ENCODE measurements at places on chromosomes 7 and 10.

- no peak for DNase-seq
Measured at GRCh38 chr7:47500103-47500563, 81.8 kb downstream of the TNS3 start.

DNA sequence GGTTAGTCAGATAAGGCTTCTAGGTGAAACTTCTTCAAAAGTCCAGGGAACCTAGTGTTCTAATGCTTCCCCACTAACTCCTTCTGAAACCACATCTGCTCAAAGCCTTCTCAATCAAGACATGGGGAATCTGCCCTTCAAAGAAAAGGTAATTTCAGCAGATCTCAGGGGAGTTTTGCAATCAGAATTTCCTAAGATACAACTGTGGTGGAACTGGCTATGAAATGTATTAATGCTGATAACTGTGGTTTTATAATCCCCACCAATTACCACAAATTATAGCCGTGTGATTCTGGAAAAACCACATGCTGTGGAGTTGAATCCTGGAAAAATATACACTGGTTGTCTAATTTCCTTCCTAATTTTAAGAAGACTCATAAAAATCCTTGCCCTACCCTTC lies 233.8 kb downstream of the SORCS1 start:
- DNase-seq, result no peak

DNA sequence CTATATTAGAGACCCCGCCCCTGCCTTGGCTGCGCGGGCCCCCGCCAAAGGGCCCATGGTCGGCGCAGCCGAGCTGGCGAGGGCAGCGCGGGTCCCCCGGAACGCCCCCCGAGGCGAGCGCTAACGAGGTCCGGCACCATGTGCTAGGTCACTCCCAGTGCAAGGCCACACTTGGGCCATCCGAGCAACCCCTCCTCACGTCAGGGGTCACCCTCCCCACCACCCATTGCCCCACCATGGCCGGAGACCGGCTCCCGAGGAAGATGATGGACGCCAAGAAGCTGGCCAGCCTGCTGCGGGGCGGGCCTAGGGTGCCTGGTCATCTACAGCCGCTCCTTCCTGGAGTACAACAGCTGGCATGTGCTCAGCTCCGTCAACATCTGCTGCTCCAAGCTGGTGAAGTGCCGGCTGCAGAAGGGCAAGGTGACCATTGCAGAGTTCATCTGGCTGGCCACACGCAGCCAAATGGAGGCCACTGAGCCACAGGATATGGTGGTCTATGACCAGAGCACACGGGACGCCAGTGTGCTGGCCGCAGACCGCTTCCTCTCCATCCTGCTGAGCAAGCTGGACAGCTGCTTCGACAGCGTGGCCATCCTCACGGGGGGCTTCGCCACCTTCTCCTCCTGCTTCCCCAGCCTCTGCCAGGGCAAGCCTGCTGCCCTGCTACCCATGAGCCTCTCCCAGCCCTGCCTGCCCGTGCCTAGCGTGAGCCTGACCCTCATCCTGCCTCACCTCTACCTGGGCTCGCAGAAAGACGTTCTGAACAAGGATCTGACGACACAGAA lies 12.4 kb upstream of the SEC24C start:
- DNase-seq, result no peak

GRCh38 chr7:45624392-45624760 lies 50.2 kb downstream of the ADCY1 start:
- DNase-seq, result no peak

Data from HFFc6 (cell line).